ENCODE measurements at places on chromosomes 12 and 14.

DNA sequence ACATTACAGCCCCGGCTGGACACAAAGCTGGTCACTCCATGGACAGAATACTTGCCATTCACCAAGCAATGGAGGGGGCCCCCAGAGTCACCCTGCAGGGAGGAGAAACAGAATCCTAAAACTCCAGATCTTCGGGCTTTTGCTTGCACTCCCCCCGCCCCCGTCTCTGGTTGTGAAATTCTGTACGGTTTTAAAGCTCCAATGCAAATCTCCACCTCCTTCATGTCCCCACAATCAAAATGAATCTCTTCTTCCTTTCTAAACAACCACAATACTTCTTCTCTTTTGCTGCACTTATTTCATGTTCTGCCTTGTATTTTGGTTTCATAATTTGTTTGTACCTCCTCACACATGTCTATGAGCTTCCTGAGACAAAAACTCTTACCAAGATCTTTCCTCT is 5.8 kb upstream of the BIN2 start:
- no peak for DNase-seq

- no peak for DNase-seq
Measured at GRCh38 chr12:57813971-57814772, 4.4 kb downstream of the AVIL start.

DNA sequence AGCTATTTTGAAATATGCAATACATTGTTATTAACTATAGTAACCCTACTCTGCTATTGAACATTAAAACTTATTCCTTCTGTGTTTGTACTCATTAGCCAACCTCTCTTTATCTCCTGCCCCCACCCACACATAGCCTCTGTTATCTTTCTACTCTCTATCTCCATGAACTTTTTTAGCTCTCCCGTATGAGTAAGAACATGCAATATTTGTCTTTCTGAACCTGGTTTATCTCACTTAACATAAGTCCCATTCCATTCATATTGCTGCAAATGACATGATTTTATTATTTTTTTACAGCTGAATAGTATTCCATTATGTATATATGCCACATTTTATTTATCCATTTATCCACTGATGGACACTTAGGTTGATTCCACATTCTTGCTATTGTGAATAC is 79.0 kb upstream of the AMIGO2 start:
- no peak for DNase-seq

GRCh38 chr12:66903782-66904396 is 225.0 kb upstream of the GRIP1 start:
- no peak for DNase-seq

GRCh38 chr12:119415714-119416113 is 81.2 kb downstream of the CCDC60 start:
- DNase-seq = no peak

GRCh38 chr14:71713451-71713850 is 218.8 kb upstream of the RGS6 start:
- no peak for DNase-seq

GRCh38 chr12:95474660-95474958 is 657 bp downstream of the METAP2 start:
- no peak for DNase-seq

DNA sequence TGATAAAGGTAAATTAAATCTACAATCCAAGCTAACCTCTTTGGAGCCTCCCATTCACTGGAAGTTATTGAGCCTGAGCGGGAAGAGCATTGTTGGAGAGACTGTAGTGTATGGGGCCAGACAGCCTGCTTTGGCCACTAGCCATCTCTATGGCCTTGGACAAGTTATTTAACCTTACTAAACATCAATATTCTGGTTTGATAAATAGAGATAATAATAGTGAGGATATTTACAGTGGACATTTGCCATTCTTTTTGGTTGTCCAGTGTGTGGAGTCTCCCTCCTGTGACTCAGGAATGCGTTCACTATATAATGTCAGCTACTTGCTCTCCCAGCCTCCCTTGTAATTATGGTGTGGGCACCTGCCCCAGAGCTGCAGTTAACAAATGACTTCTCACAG is 216.1 kb downstream of the SLC38A4 start:
- DNase-seq = no peak

- no peak for DNase-seq
Measured at GRCh38 chr12:104709692-104710435, 248.2 kb downstream of the SLC41A2 start.

DNA sequence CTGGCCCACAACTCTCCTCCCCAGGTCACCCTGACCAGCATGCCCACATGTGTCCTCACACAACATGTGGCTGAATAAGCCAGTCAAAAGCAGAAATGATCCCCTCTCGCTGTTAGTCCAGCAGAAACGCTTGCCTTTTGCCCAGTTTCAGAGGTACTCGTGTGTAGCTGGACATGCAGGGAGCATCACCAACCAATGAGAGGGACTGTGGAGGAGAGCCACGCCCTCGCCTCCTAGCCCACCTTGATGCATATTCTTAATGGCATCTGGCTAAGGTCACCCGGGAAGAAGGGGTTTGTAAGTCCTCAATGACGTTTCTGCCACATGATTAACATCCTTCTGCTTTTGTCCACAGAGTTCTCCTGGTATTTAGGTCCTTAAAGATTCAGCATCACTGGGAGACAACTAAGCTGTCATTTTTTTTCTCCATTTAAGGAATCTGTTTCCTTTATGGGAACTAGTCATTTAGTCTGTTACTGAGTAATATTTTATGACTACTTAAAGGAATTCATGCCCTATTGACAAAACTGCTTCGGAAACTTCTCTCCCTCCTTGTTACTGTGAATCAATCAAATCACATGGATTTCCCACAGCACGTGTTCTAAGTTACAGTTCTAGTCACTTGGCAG is 134.0 kb downstream of the GCH1 start:
- no peak for DNase-seq

- DNase-seq = peak; percentile 27
Measured at GRCh38 chr12:61138415-61138759, 1121.8 kb upstream of the USP15 start.

- no peak for DNase-seq
Measured at GRCh38 chr12:102920271-102920670, 3.2 kb upstream of the PAH start.

DNA sequence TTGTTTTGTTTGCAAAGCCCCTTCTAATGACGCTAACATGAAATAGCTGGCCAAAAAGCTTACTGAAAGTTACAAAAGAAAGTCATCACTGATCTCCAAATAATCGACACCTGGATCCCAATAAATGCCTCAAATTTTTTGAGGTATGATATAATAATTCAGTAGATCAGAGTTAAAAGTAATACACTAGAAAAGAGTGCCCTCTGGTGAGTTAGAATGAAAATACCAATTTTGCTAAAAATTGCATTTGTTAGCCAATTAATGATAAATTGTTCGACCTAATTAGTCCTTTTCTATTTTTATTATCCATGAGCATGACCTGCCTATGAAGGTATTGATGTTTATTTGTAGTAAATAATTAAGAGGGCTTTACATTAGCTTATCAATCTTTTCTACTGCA is 78.6 kb downstream of the CEP128 start:
- DNase-seq = no peak

GRCh38 chr14:84694161-84694560 is 835.8 kb upstream of the FLRT2 start:
- no peak for DNase-seq

GRCh38 chr14:88098163-88098562 is 93.2 kb downstream of the GPR65 start:
- DNase-seq = no peak

DNA sequence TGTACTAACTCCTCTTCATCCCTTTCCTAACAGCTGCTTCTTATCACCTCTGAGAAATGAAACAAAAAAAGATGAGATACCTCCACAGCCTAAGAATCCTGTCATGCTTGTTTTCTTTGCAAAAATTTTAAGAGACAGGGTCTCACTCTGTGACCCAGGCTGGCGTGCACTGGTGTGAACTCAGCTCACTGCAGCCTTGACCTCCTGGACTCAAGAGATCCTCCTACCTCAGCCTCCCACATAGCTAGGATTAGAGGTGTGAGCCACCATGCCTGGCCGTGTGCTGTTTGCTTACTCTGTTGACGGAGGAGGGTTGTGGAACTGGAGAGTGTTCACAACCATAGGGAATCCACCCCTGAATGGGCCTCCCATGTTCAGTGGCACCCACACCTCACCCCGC is 16.2 kb downstream of the CSRNP2 start:
- DNase-seq = no peak

DNA sequence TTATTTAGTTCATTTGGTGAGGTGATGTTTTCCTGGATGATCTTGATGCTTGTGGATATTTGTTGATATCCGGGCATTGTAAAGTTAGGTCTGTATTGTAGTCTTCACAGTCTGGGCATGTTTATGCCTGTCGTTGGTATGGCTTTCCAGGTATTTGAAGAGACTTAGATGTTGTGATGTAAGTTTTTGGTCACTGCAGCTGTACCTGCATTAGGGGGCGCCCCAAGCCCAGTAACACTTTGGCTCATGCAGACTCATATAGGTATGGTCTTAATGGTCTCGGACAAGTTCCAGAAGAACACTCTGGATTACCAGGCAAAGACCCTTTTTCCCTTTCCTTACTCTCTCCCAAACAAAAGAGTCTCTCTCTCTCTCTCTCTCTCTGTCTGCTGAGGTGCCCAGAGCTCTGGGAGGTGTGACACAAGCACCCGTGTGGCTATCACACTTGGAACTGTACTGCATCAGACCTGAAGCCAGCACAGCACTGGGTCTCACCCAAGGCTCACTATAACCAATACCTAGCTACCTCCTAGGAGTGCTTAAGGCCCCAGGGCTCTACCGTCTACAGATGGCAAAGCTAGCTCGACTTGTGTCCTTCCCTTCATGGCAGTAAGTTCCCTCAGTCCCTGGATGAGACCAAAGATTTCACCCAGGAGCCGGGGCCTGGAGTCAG is 425.8 kb upstream of the ATXN7L3B start:
- DNase-seq = no peak

DNA sequence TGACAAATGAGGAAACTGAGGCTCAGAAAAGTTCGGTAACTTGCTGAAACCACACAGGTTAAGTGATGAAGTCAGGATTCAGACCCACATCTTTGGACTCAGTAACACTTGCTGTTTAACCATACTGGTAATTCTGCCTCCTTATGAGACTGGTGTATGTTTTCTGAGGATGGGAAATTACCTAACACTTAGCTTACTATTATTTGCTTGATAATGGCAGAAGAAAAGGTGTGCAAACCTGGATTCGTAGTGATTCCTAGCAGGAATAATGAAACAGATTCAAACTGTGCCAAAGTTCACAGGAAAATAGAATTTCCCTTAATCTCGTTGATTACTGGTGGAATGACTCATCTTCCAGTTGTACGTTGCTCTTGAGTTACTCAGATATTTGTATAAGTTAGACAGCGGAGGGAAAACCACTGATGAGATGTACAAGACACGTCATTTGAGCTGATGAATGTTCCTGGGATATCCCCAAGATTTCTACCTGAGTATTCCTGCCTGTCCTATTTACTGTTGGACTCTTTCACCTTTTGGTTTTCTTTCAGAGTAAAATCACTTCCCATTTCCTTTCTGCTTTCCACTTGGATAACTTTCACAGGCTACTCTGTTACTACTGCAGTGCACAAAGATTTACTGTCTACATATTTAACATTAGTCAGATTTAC is 37.5 kb downstream of the PRORP start:
- DNase-seq = no peak

DNA sequence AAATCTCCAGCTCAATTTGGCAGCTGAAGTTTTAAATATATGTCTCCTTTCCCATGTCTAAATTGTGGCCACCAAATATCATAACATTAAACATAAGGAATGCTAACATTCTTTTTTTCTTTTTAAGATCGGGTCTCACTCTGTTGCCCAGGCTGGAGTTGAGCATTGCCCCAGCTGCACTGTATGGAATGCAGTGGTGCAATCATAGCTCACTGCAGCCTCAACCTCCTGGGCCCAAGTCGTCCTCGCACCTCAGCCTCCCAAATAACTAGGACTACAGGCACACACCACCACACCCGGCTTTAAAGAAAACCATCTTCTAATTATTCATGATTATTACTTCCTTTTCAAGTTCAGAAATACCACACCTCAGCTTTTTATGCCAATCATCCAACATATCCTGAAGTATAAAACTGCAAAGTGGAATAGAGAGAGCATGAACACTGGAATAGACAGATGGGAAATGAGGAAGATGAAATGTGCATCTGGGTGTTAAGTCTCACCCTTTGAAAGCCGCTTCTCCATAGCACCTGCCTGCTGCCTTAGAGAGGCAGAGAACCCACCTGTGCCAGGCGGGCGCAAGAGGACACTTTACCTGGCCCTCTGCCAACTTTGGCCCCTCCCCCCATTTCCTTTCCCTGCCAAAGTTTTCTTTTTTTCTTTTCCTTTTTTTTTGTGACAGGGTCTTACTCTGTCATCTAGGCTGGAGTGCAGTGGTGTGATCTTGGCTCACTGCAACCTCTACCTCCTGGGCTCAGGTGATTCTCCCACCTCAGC is 2.8 kb upstream of the EML1 start:
- no peak for DNase-seq

DNA sequence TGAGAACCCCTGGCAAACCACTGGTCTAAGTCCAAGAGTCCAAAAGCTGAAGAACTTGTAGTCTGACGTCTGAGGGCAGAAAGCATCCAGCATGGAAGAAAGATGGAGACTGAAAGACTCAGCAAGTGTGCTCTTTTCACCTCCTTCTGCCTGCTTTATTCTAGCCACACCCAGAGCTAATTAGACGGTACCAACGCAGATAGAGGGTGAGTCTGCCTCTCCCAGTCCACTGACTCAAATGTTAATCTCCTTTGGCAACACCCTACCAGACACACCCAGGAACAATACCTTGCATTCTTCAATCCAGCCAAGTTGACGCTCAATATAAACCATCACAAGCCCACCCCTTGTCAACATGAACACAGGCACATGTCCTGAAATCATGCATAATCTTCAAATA is 155.1 kb downstream of the CCDC59 start:
- DNase-seq = no peak

DNA sequence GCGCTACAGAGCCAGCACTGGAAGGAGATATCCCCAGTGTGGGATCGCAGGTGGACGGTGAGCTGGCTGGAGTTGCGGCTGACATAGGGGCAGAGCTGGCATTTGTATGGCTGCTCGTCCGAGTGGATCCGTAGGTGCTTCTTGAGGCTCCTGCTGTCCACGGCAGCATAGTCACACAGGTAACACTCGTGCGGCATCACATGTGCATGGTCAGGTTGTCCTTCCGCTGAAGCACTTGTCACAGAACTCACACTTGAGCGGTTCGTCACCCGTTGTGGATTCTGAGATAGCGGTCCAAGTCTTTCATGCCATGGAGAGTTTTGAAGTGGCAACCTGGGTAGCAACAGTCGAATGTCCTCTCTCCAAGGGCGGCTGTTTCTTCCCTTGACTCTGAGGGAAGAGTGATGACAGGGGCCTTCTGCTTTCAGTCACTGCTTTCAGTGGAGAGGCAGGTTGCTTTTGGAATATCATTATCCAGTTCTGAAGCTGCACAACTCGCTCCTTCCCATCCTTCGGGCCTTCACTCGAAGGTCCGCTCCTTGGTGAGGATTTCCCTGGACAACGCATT is 37.0 kb upstream of the SAV1 start:
- no peak for DNase-seq

Measured in MM.1S (cell line).